ENCODE measurements at places on chromosomes 7 and 10.

- no peak for DNase-seq
Observed at GRCh38 chr7:150369748-150370501, 1.3 kb downstream of the REPIN1 start.

DNA sequence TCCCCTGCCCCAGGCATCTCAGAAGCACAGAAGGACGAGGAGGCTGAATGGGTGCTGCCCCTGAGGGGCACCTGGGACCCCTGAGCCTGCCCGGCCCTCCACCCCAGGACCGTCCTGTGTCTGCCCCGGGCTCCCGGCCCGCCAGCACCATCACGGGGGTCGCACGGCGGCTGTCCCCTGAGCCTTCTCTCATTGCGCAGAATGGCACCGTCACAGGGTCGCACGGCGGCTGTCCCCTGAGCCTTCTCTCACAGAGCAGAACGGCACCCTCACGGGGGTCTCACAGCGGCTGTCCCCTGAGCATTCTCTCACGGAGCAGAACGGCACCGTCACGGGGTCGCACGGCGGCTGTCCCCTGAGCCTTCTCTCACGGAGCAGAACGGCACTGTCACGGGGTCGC, 31.5 kb downstream of the FAM20C start:
- no peak for DNase-seq

DNA sequence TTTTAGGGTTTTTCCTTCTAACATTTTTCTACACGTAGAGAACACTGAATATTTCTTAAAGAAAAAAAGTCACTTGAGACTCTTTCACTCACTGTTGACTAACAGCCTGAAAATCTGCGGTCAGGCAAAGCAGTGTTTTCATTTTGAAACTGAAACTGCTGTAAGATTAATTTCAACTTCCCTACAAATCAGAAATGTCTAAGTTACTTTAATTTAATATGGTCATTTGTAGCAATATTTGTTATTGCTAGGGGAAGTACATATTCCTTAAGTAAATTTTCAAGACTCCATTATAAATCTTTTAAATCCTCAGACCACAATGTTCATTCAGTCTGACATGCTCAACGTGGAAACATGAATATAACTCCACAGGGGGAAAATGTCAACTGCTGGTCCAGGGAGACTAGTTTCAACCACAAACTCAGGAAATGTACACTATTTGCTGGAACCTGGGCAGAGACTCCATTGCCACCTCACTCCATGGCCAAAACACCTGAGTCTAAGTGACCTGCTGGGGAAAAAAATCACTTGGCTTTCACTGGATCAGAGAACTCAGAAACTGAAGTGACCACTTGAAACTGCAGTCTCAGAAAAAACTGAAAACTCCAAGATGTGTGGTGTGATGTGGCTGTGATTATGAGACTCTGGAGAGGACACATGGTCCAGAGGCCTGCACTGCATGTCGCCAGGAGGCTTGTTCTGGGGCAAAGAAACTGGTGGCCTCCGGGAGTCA, 161.2 kb downstream of the TAX1BP1 start:
- DNase-seq, result no peak

DNA sequence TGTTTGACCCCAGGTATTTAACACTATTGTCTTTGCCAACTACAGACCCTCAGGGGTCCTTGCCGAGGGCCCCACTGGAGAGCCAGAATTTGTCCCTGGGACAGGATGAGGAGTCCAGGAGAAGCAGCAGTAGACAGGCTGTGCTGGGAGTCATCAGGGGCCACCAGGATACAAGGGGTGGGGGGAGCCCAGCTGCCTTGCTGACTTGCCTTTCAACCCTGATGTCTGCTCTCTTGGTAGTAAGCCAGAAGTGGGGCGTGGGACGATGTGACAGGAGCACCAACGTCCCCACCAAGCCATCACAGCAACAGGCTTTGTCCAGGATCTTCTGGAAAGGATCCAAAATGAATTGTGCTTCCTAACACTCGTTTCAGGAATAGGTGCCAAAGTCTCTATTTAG, 62.4 kb upstream of the CDCA7L start:
- DNase-seq, result no peak

- no peak for DNase-seq
Observed at GRCh38 chr7:66036788-66037187, 38.8 kb upstream of the ASL start.

All from NCI-H187 (cell line).